Activated T-helper 2 cell treated with anti-CD3 and anti-CD28 coated beads, Interferon-gamma antibody, Interleukin-2, Interleukin-4, amounts not matched to agents 10 μg/mL and 5 μg/mL and 100 μg/mL, durations not matched to agents 14 hours and 24 hours and 36 hours (primary cell): ENCODE measurements at places on chromosomes 2 and 18.
A peak's percentile ranks its signal among the peaks of the same experiment; 100 is the strongest.

DNA sequence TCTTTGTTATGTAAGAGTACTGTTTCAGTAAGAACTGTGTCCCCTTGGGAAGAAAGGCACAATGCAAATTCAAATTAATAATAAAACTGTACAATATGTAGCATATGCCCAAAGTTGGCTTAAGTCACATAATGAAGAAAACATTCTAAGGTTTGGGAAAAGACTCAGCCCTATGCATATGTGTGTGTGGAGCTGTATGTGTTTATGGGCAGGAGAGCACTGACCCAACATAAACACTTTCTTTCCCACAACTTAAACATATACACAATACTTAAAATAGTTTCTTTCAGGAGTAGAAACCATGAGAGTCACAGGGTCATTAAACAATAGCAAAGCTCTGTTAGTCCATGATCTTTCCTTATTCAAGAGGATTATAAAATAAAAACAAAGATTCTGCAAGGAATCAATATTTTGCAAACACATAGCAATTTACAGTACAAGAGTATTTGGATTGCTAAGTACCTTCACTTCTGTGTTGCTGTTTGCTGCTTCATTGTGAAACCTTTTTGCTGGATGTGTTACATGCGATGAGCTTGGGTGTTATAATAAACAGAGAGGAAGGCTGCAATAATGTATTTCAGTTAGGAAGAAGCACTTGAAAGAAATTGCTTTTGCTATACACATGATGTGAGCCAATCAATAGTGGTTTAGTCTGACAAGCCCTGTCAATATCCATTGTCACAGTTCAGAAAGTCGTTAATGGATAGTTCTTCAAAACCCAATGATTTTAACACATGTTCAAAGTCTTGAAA, 347.3 kb downstream of the ARHGAP15 start:
- H3K36me3 ChIP-seq: peaks cover 13% of the 10 kb centered on the region
- peaks cover 3% of the 10 kb centered on the region for H3K4me1 ChIP-seq
- DNase-seq: no peak
- H3K27me3 ChIP-seq: no peaks in the 10 kb centered on the region
- no peak overlapping the region for H3K27ac ChIP-seq
- no peak overlapping the region for H3K4me3 ChIP-seq

- H3K27me3 ChIP-seq: no peaks in the 10 kb centered on the region
- DNase-seq: no peak
- H3K27ac ChIP-seq: peak overlapping the region; percentile 70
Observed at GRCh38 chr2:241686324-241686649, 328 bp downstream of the DTYMK start.

DNA sequence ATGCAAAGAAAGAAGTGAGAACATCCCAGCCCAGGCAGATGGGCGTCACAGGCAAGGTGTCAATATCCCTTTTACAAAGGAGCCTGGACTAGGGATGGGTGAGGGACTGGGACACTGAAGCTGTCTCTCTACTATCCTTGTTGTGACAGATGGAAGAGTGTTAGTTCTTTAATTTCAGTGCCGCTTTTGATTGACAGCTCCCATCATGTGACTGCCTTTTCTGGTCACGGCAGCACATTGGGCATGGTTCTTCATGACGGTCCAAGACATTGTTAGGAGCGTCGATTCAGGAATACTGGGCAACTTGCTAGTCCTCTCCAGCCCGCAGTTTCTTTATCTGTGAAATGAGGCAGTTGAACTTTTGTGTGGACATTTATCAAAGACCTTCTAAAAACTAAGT, 42.4 kb upstream of the KIF5C start:
- no peak overlapping the region for H3K27ac ChIP-seq
- H3K27me3 ChIP-seq: peaks cover 12% of the 10 kb centered on the region
- H3K4me3 ChIP-seq: no peak overlapping the region
- H3K36me3 ChIP-seq: no peaks in the 10 kb centered on the region
- no peaks in the 10 kb centered on the region for H3K4me1 ChIP-seq

DNA sequence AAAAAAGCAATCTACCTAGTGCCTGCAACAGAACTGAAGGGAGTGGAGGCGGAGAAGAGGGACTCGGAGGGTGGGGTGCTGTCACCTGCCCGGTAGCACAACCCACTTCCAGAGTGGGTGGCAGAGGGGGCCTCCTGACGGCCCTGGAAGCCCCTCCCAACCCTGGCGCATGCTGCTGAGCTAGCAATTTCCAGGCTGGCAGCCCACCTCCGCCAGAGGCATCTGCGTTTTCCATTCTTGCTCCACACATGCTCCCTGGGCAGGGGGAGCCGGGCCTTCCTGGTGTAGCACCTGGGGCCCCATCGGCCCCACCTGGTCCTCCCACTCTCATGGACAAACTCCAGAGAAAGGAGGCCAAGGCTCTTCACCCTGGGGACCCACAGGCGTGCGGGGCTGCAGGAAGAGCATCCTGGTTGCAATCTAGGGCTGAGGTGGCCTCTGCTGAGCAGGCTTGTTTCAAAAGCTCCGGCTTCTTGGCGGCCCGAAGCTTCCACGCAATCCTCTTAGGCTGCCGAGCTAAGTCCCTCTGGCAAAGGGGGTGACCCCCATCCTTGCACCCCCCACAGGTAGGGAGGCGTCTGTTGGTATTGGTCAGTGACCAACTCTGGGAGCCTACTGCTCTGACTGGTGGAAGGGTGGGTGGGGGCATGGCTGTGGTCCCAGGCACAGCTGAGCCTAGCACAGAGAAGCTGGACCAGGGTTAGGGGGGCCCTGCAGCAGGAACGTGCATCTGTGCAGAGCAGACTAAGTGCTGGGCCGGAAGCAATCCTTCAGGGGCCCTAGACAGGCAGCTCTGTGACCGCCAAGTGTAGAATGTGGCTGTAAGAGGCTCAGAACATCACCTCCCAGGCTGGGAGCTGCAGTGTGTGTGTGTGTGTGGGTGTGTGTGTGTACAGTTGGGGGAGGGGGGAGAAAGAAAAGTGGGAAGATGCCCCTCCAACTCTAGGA, 2.6 kb downstream of the HS6ST1 start:
- peak; percentile 8 for DNase-seq
- no peak overlapping the region for H3K27ac ChIP-seq
- H3K36me3 ChIP-seq: peaks cover 13% of the 10 kb centered on the region
- H3K27me3 ChIP-seq: peaks cover 5% of the 10 kb centered on the region
- H3K4me1 ChIP-seq: peaks cover 25% of the 10 kb centered on the region

- H3K27me3 ChIP-seq: peaks cover 21% of the 10 kb centered on the region
- no peak overlapping the region for H3K27ac ChIP-seq
- no peaks in the 10 kb centered on the region for H3K4me1 ChIP-seq
- no peak overlapping the region for H3K4me3 ChIP-seq
- DNase-seq: no peak
Observed at GRCh38 chr2:109201465-109202327, 72.7 kb downstream of the SH3RF3 start.

DNA sequence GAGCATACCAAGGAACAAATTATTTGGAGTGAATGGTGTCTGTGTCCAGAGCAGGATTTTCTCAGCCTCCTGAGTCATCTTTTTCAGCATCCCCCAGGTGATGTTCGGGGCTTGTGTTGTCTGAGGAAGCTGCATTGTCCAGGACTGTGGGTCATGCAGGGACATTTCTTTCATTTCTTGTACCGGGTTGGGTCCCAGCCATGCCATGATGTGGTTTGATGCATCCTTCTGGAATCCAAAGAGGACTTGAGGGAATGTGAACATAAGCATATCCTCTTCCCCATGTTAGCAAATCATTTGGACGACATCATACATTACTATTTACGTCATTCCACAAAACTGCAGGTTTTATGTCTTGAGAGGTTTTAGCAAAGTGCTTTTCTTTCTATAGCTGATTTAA, 797.8 kb downstream of the CCDC85A start:
- H3K4me3 ChIP-seq: no peak overlapping the region
- no peaks in the 10 kb centered on the region for H3K4me1 ChIP-seq
- H3K36me3 ChIP-seq: no peaks in the 10 kb centered on the region
- H3K27me3 ChIP-seq: no peaks in the 10 kb centered on the region
- no peak for DNase-seq
- H3K27ac ChIP-seq: no peak overlapping the region

DNA sequence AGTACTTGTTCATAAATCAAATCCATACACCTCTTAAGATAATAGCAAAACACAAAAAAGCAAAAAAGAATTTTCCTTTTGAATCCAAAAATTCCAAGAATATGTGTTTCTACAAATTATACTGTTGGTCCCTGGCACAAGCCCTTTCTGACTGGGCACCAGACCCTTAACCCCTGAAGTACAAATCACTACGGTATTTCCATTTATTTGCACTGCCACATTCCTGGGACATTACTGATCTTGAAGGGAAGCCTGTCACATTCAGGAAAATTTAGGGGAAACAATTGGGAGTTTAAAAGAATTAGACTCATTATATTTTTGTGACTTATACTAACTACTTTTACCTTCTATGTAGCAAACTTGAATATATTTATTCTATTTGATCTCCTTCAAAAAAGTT, 98.8 kb downstream of the ZNF521 start:
- H3K27ac ChIP-seq: no peak overlapping the region
- no peaks in the 10 kb centered on the region for H3K36me3 ChIP-seq
- DNase-seq: no peak

DNA sequence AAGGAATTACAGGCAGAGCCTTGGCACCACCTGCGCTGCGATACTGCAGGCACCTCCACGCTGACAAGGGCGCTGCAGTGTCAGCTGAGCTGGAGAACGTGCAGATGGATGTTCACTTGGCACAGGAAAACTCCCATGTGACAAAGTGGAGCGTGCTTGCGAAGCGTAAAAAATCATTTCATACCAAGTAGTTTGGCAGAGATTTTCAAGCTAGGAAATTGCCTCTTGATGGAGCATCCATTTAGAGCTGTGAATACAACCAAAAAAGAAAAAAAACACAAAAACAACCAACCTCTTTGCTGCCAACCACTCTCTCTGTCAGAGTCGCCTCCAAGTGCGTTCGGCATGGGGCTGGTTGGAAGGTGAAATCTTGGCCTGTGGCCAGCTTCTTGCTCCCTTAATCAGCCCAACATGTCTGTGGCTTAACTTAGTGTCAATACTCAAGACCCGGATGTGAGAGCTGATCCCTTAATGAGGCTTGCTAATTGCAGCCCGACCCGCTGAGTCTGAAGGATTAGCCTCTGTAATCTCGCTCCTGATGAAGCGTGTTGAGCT, 38.1 kb downstream of the ACOXL start:
- H3K27ac ChIP-seq: no peak overlapping the region
- peaks cover 18% of the 10 kb centered on the region for H3K27me3 ChIP-seq
- H3K36me3 ChIP-seq: no peaks in the 10 kb centered on the region

DNA sequence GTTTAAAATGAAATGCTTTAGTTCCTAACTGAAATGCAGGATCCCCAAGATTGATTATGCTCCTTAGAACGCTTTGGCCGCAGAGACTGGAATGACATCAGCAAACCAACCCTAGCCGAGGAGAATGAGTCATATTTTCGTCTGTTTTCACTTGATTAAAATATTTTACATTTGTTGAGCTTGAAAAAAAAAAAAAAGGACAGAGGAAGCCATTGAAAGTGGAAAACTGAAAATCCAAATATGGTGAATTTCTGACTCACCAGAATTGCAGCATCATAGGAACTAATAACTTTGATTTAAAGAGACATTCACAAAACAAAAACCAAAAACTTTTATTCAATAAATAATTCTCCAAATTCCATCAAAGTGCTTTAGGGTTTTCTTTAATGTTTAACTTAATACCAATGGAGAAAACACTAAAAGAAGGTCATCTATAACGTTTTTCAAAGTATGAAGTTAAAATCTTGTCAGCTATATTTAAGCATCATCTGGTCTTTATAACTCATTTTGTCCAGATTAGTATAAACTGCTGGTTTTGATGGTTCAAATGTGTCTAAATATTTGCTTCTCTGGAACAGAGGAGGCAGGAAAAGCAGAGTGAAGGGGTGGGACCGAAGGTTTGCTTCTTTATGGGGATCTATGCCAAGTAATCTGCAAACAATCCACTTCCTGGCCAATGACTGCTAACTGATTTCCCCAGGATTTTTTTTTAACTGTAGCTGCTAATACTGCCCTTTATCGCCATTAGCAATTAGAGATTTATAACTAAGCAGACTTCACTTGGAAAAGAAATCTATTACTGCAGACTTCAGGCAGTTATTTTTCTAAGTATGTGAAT, 30.9 kb upstream of the COL5A2 start:
- no peaks in the 10 kb centered on the region for H3K36me3 ChIP-seq
- DNase-seq: no peak
- H3K4me1 ChIP-seq: peaks cover 10% of the 10 kb centered on the region
- H3K27me3 ChIP-seq: no peaks in the 10 kb centered on the region
- H3K27ac ChIP-seq: no peak overlapping the region

GRCh38 chr2:215791481-215791937, 221.8 kb downstream of the MREG start:
- peaks cover 22% of the 10 kb centered on the region for H3K4me1 ChIP-seq

- peak; percentile 29 for DNase-seq
- H3K4me3 ChIP-seq: no peak overlapping the region
- no peak overlapping the region for H3K27ac ChIP-seq
- peaks cover 8% of the 10 kb centered on the region for H3K27me3 ChIP-seq
Observed at GRCh38 chr2:75064691-75065396, 106.4 kb downstream of the POLE4 start.

DNA sequence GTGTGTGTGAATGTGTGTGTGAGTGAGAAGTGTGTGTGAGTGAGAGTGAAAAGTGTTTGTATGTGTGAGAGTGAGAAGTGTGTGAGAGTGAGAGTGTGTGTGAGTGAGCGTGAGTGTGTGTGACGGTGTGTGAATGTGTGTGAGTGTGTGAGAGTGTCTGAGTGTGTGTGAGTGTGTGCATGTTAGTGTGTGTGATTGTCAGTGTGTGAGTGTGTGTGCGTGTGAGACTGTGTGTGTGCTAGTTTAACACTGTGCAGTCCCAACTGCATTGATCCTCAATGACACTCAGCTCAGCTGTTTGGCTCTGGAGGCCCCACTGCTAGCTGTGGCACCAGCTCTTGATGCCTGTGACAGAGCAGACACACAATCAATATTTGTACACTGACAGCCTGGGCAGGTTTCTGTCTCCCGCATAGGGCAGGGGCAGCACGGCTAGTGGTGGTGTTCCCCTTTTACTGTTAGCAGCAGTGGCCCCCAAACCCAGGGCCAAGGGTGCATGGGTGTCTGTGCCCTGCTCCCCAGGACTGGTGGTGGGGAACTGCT, 135.0 kb downstream of the INHBB start:
- H3K4me1 ChIP-seq: no peaks in the 10 kb centered on the region
- H3K36me3 ChIP-seq: no peaks in the 10 kb centered on the region
- no peak overlapping the region for H3K27ac ChIP-seq
- no peaks in the 10 kb centered on the region for H3K27me3 ChIP-seq
- H3K4me3 ChIP-seq: no peak overlapping the region

- peaks cover 26% of the 10 kb centered on the region for H3K27me3 ChIP-seq
- H3K4me3 ChIP-seq: peak overlapping the region; percentile 79
- peaks cover 4% of the 10 kb centered on the region for H3K4me1 ChIP-seq
- no peak for DNase-seq
Observed at GRCh38 chr2:118310681-118311429, 222.6 kb downstream of the INSIG2 start.

DNA sequence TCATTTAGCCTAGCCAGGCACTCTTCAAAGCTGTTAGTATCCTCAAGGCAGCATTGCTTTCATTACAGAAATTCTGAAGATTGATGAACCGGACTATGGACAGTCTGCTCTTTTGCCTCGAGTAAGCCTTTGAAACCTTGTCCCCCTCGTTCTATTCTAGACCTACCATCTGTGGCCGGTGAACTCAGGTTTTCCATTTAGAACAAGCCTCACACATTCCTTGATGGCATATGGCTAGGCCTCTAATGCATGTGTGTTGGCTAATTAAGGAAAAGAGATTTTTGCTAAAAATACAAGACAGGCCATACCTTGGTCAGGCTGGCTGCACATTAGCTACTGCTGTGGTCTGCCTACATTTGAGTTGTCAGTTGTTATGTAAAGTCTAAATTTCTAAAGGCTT, 111.8 kb downstream of the CERS6 start:
- DNase-seq: no peak
- no peak overlapping the region for H3K4me3 ChIP-seq
- peaks cover 17% of the 10 kb centered on the region for H3K4me1 ChIP-seq
- H3K27ac ChIP-seq: no peak overlapping the region
- peaks cover 18% of the 10 kb centered on the region for H3K36me3 ChIP-seq
